ENCODE measurements at places on chromosomes 13 and 19.

DNA sequence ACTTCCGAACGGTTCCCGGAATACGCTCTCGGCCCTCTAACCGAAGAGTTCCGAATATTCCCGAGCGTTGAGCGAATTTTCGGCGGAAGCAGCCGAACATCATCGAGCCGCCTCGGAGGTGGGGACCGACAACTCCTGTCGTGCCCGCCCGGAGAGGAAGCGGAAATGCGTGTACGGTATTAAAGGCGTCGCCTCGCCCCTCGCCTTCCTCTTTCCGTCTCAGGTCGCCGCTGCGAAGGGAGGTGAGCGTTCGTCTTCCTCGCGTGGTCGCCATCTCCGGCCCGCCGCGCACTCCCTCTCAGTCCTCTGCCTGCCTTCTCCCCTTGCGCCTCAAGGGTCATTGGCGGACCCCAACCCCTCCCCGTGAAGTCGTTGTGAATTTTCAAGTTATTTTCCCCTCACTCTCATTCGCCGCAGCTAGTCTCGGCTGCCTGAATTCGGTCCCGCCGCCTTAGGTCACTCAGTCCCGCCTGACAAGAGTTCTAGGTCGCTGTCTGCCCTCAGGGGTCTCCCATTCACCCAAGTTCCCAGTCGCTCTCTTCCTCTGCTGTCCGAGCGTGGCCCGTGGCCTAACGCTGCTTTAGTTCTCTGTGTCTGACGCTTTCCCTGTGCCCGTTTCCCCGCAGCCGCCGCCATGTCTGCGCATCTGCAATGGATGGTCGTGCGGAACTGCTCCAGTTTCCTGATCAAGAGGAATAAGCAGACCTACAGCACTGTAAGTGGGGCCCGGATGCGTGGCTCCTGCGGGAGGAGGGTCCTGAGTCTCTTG, at the start of gene RPL28:
Gene RPL28, plus strand, starts transcription at position 209 of the 769 bp plus-strand sequence. Its CDS starts 426 bp downstream, at position 635.
- peak; percentile 97 for DNase-seq

- DNase-seq, result no peak
These were observed 8.5 kb upstream of the EEF1AKMT1 start for GRCh38 chr13:20782116-20782708.

DNA sequence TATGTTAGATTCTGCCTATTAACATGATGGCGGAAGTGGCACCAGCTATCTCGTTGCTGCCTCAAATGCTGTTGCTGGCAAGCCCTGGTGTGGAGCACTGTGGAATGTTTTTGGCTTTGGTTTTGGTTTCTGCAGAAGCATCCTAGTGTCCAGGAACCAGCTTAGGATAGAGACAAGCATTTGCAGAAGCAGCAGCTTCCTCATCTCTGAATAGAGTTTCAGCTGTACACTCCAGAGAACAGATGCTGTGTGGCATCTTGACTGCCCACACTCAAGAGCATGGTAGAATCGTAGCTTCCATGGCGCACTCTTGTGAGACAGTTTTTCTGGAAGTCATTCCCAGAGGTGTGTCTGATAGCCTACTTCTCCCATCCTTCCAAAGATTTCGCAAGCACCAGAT, 145.3 kb upstream of the RXFP2 start:
- no peak for DNase-seq

- peak; percentile 64 for DNase-seq
These were observed 50.0 kb upstream of the WDFY2 start for GRCh38 chr13:51534041-51534817.

GRCh38 chr13:64164435-64164834, 2748.8 kb upstream of the PCDH20 start:
- no peak for DNase-seq

DNA sequence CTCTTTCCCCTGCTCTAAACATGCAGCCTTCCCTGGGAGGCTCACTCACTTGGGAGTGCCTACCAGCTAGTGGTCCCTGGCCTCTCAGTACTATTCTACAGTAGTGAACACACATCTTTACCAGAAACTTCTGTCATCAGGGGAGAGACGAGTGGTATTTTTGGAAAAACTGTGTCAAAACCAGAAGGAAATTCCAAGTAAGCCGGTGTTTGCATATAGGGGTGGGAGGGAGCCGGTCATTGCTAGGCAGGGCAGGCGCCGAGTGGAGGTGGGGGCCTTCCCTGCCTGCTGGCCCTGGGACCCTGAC, 7.0 kb downstream of the RPS9 start:
- DNase-seq, result peak; percentile 76

- no peak for DNase-seq
These were observed 54.1 kb downstream of the PTPRS start for GRCh38 chr19:5286465-5287029.

DNA sequence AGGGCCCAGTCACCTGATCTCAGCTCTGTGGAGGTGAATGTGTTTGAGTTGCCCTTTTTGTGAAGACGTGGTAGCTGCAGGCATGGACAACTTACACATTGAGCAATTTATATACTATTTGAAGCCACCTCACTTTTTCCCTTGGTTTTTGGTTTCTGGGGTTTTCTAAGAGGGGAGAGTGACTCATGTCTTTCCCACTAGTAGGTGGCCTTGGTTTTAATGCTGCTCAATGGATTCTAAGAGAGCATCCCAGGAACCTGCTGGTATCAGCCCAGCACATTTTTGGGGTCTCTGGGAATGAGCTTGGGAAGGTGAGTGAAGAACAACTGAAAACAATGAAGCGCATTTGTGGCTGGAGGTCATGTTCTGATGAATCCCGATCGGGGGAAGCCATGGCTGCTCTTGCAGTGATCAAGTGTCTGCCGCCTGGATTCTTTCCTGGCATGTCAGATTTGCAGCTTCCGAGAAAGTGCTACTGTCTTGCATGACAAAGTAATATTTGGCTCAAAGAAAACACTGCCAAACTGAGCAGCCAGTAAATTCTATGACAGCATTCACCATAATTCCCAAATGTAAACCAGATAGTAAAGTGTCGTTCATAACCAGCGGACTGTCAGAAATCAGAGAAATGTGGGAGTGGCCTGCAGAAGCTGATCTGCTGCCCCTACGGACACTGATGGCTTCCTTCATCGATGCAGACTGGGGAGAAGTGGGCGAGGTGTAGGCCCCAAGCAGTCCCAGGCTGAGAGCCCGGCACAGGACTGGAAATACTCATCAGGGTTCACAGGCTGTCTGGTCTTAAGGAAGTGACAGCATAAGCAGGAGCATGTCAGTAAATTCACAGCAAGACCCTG, 98.7 kb downstream of the COL4A2 start:
- no peak for DNase-seq

DNA sequence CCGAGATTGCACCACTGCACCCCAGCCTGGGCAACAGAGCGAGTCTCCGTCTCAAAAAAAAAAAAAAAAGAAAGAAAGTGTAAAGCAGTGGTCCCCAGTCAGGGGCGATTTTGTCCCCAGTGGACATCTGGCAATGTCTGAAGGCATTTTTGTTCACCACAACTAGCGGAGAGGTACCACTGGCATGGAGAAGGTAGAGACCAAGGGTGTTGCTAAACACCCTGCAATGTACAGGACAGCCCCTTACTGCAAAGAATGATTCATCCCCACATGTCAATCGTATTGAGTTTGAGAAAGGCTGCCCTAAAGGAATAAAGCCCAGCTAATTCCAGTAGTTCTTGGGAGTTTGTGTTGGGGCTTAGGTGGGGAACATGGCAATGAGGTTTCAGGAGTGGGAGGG, 38.7 kb downstream of the CYP4F2 start:
- DNase-seq, result no peak

- DNase-seq, result peak; percentile 70
These were observed 16.9 kb downstream of the FAM187B start for GRCh38 chr19:35211545-35212230.

DNA sequence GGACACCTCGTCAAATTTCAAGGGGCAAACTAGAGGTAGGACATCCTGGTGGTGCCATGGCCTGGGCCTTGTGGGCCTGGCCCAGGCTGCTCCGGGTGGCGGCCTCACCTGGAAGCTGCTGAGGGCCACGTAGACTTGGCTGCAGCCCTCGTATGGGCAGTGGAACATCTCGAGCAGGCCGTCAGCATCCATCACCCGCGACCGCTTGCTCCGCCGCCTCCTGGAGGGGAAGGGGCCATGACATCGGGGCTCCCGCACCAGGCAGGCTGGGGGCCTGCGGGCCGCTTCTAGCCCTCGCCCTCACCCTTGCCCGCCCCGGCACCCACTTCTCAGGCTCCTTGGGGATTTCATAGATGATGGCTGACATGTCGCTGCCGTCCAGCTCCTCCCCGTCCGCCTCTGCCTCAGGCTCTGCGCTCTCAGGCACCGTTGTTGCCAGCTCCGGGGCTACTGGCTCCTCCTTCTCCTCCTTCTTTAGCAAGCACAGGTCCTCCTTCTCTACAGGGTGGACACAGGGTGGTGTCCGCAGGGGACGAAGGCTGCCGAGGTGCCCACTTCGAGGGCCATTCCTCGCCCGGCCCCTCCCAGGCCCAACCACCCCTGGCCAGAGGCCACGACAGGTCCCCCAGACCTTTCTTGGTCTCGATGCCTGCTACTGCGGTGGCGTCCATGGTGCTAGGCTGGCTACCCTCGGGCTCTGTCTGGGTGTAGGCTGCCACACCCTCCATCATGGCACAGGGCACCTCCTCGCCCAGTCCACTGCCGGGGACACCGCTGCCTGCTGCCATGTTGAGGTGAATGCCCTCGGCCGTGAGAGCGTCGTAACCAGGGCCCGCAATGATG, 6.0 kb upstream of the ELAVL3 start:
- no peak for DNase-seq

DNA sequence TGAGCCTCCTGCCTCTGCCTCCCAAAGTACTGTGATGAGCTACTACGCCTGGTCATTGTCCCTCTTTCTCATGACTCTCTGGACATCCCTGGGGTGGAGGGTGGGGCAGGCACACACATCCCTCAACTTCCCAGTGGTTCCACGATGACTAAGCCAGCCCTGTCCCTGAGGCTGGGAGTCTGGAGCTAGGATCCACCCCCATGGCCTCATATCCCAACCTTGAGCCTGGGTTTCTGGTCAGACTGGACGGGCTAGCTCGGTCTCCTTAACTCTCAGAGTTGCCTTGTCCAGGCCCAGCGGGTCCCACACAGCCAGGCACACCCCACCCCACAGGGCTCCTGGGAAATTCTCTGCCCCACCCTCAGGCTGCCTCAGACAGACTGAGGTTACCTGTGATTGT, 19.6 kb downstream of the IER2 start:
- no peak for DNase-seq

DNA sequence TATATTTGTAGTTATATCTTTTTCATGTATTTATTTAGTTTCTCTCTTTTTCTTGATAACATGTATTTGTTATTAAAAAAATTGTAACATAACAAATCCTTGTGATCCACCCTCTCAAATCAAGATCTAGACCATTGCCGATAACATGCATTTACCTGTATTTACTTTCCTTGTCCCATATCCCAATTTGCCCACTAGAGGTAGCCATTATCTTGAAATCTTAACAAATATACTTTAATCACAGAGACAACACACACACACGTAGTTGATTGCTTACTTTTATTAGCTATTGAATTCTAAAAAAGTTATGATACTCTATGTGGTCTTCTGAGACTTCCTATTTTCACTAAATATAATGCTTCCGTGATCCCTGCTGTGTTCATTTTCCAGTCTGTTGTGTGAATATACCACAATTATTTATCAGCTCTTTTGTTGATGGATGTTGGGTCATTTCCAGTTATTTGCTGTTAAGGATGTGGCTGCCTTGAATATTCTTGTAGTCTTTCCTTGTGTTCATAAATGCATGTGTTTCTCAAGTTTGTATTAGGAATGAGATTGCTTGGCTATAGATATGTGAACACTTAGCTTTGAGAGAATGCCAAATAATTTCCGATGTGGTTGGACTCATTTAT, 31.3 kb upstream of the ZMYM2 start:
- peak; percentile 8 for DNase-seq

GRCh38 chr13:82036602-82037001, 1695.7 kb upstream of the SPRY2 start:
- no peak for DNase-seq

DNA sequence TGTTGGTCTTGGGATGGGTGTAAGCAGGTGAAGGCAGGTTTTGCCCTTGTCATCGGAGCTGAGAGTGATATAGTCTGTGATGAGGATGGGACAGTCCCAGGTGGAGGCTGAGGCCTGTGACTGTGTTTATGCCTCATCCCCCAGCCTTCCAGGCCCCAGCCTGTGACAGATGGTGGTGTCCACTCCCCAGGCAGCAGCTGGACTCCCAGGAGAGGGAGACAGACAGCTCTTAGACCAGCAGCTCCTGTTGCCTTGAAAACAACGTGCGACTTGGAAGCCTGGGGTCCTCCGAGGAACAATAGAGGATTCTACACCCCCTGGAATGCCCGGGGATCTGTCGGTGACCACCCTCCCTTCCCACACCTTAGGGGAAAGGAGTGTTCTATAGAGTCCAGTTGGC, 63.8 kb downstream of the CHST8 start:
- DNase-seq, result no peak

- DNase-seq, result no peak
These were observed 57.4 kb downstream of the ATP11A start for GRCh38 chr13:112747256-112747655.

DNA sequence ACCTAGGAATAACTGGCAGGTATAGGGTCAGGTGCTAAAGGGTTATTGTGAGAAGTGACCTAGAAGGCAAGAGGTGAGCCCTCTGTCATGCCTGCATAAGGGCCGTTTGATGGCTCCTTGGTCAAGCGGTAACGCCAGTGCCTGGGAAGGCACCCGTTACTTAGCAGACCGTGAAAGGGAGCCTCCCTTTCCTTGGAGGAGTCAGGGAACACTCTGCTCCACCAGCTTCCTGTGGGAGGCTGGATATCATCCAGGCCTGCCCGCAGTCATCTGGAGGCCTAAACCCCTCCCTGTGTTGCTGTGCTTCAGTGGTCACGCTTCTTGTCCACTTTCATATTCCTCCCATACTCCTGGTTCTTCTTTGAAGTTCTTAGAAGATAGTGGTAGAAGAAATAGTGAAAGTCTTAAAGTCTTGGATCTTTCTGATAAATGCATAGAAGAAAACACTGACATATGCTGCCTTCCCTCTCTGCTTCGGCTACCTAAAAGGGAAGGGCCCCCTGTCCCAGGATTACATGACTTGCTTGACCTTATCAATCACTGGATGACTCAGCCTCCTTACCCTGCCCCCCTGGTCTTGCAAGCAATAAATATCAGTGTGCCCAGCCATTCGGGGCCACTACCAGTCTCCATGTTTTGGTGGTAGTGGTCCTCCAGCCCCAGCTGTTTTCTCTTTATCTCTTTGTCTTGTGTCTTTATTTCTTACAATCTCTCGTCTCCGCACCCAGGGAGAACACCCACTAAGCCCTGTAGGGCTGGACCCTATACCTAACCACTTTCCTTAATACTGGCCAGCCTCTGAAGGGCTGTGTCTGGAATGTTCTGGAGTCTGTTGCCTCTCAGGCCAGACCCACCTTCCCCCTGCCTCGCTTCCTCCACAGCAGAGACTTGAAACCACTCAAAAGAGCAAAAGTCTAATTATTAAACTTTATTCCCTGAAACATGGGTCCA, 16.1 kb upstream of the ABCC4 start:
- DNase-seq, result no peak
